ENCODE measurements at places on chromosomes 11 and 22.

DNA sequence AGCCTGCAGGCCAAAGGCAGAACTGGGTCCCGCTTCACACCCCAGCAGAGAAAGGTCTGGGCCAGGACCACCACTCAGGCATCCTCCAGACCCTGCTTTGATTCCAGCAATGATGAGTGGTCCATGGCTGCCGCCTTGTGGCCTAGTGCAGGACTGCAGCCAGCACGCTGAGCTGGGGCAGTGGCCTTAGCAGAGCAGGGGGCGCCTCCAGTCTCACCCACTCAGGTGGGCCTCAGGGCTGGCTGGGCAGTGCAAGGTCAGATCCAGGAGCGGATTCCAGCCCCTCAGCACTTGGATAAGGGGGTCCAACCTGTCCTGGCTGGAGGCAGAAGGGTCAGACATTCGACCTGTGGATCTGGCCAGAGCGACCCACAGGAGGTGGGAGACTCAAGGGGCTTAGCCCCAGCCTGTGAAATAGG is 9.6 kb upstream of the PDE2A start:
- DNase-seq: peak; percentile 33

DNA sequence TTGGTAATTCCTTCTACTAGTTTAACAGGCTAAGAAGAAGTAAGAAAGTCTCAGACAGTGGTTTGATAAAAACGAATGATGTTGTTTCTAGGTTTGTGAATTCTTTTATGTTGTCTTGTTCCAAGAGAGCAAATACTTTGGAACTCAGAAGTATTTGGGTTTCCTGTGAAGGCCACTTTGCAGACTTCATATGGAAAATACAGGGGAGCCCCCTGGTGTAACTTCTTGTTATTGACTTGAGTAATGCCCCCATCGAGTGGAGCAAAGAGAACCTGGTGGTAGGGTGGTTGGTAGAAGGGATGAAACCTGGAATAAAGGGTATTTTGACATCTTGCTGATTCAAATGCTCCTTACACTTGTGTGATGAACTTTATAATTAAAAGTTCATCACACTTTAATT is 40.0 kb upstream of the PTH start:
- DNase-seq: no peak

- peak; percentile 62 for DNase-seq
Measured at GRCh38 chr22:46984751-46985506, 222.5 kb downstream of the TBC1D22A start.

DNA sequence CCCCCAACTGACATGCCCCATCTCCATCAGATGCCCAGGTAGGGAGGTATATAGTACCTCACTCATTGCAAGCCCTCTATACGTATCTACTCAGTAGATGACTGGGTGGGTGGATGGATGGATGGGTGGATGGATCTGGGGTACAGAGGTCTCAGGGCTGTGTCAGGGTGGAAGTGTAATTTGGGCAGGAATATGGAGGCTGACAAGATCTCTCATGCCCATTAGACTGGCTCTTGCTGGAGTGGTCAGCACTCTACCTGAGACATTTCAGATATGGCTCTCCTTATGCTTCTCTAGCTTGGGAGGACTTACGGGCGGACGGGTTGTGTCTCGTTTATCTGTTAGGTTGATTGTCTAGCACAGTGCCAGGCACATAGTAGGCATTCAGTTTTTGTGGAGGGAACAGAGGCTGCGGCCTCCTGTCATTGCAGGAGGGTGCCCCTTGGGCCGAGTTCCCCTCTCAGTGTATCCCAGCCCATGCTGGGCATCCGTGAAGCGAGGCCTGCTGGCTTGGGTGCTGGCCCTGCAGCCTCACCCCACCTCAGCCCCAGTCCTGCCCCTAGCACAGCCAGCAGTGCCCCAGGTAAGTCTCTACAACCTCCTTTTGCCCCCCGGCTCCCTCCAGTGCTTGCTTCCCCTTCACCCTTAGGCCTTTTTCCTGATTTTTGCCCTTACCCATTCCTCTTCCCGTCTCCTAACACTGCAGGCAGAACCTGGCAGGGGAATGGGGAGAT is 13.7 kb downstream of the ROBO3 start:
- no peak for DNase-seq

DNA sequence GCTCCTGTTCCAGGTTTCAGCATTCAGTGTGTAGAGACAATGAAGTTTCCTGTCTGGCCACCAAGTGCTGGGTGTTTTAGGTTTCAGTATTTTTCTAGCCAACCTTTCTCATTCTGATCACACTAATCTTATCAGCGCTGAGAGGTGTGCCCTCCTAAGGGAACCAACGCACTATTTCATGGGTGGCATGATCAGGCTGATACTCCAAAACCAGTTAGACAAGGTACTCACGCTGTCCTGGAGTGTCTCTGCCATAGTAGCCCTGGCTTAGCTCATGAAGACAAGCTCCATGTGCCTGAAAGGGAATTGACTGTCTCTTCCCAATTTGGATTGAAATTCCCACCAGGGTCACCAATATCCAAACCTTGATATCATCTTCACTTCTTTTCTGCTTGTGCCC is 8.0 kb upstream of the RAB38 start:
- no peak for DNase-seq

GRCh38 chr22:36155702-36156101 is 4.9 kb downstream of the APOL3 start:
- DNase-seq: no peak

DNA sequence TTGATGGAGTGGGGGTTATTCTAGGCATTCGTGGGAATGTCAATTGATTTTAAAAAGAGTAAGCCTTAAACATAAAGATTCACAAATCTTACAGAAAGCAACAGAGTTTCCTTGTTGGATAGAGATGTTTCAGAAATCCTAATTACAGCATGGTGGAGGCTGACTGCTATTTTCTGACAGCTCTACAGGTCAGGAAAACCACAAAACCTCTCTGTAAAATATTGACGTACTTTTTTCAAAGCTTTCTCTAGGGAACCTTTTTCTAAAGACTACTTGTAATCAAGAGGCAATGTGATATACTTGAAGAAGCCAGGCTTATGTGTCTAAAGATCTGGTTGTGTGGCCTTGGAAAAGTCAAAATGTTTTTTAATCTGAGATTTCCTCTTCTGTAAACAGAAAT is 9.1 kb upstream of the OR8B8 start:
- DNase-seq: no peak

DNA sequence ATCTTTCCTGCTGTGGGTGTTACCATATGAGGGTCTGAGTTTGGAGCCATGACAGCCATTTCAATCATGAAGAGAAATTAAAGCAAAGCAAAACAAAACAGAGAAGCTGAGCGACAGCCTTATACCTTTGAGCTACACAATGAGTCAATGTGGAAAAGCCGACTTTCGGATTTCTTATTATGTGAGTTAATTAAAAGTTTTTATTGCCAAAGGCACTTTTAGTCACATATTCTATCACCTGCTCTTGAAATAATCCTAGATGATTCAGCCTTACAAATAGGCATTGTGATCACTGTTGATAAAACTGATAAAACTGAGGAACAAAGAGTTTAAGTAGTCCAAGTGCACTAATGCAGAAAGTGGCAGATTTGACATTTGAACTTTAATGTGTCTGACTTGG is 381.9 kb upstream of the TENM4 start:
- no peak for DNase-seq

DNA sequence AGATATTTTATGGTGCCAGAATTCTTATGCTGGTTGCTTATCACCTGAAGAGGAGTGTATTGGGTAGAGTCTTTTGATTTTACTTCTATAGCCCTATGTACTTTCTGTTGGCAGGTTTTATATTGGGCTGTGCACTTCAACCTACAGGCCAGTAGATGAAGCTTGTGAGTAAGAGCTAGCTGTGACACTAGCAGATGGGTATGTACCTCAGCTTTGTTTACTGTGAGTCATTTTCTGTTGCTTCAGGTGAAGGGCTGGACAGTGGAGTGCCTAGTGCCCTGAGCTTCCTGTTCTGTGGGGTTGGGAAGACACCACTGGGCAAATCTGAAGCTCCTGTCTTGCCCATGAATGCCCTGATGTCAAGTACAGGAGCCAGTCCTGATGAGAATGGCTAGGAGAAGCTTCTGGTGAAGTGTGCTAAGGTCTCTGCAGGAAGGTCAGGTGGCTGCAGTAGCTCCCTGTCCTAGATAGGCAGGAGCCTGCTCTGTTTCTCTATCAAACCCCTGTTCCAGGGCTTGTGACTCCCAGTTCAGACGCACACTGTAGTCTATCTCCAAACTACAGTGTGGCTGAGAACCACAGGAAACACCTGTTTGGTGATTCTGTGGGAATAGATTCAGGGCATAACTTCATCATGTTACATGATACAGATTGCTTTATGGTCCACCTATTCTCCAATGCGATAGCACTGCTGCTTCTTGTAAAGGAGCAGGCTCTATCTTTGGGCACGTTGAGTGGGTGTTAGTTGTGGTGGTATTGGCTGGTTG is 755.7 kb downstream of the KCNA4 start:
- peak; percentile 74 for DNase-seq

- no peak for DNase-seq
Measured at GRCh38 chr11:115590254-115590653, 86.0 kb upstream of the CADM1 start.

- no peak for DNase-seq
Measured at GRCh38 chr11:72588421-72589410, 85.5 kb downstream of the PDE2A start.

All from fibroblast of lung (primary cell).